ENCODE measurements at places on chromosomes 1 and 21.

GRCh38 chr1:17440074-17440826, 773 bp upstream of the RCC2 start:
- no peak for DNase-seq

GRCh38 chr1:151294742-151295462, 12.8 kb downstream of the ZNF687 start:
- DNase-seq, result peak; percentile 50

- no peak for DNase-seq
These were observed 180.8 kb downstream of the BRINP2 start for GRCh38 chr1:177351361-177352108.

- no peak for DNase-seq
These were observed 164.5 kb downstream of the NR5A2 start for GRCh38 chr1:200191993-200192392.

DNA sequence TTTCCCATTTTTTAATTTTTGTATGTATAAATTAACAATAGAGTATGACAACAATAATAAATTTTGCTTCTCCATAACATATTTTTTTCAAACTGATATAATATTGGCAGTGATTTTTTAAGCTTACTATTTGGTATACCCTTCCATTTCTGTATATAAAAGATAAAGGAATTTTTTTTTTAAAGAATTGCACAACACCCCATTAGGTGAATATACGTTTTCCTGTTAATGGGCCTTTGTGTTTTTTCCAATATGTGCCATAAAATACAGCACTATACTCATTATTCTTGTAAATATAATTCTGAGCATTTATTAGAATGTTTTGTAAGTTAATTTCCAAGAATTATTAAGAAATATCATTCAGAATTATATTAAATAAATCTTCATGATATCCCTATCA, 515.2 kb upstream of the RGS18 start:
- DNase-seq, result no peak

- DNase-seq, result no peak
These were observed 37.2 kb downstream of the ALG14 start for GRCh38 chr1:95035536-95035935.

- DNase-seq, result no peak
These were observed 34.3 kb upstream of the SLC16A1 start for GRCh38 chr1:112990271-112990670.
